Hematopoietic multipotent progenitor cell treated with erythropoietin and hydrocortisone succinate and interleukin-3 and kit ligand, for 6 days (in vitro differentiated cells): ENCODE measurements at places on chromosomes 12 and 14.

GRCh38 chr12:30046376-30046775 lies 262.6 kb upstream of the TMTC1 start:
- DNase-seq = no peak

GRCh38 chr14:50343434-50343833 lies 31.3 kb downstream of the DMAC2L start:
- DNase-seq = no peak

GRCh38 chr12:777550-778047 lies 25.2 kb downstream of the WNK1 start:
- peak; percentile 1 for DNase-seq

DNA sequence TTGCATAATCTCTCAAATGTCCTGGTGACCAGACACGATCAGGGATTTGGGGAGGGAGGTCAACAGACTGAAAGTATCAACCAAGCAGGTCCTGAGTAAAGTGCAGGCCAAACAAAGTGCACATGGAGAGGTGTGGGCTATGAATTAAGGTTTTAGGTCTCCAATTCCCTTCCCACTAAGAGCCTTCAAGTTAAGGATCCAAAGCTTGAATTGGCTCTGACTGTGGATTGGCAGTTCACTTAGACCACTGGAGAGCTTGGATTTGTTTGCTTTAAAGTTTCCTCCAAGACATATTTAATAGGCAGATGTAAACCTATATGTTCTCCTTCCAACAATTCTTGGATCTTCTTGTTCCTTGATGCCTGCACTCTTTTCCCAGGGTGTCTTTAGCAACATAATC lies 129.6 kb upstream of the IGF1 start:
- DNase-seq = no peak

- DNase-seq = no peak
Measured at GRCh38 chr14:35383569-35384454, 20.7 kb downstream of the NFKBIA start.

DNA sequence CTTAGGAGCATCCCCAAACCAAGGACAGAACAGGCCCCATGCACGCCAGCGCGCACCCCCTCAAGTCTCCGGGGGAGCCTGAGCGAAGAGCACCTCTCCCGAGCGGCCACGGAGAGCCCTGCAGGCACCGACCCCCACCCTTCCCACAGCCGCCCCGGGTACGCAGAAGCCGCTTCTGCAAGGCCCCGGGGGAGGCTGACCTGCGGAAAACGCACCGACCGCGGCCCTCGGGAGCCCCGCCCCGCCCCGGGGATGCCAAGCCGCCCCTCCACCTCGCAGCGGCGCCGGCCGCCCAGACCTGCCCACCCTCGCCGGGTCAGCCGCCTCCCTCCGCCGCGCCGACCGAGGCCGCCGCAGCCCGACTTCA lies 385 bp downstream of the CAPRIN2 start:
- DNase-seq = no peak

- no peak for DNase-seq
Measured at GRCh38 chr14:61300754-61301153, 19.6 kb upstream of the TMEM30B start.

GRCh38 chr14:99899578-99900178 lies 106.5 kb downstream of the EML1 start:
- DNase-seq = peak; percentile 49

- no peak for DNase-seq
Measured at GRCh38 chr12:27539191-27539631, 15.2 kb downstream of the PPFIBP1 start.

GRCh38 chr12:49548822-49549648 lies 10.2 kb downstream of the KCNH3 start:
- DNase-seq = peak; percentile 44

DNA sequence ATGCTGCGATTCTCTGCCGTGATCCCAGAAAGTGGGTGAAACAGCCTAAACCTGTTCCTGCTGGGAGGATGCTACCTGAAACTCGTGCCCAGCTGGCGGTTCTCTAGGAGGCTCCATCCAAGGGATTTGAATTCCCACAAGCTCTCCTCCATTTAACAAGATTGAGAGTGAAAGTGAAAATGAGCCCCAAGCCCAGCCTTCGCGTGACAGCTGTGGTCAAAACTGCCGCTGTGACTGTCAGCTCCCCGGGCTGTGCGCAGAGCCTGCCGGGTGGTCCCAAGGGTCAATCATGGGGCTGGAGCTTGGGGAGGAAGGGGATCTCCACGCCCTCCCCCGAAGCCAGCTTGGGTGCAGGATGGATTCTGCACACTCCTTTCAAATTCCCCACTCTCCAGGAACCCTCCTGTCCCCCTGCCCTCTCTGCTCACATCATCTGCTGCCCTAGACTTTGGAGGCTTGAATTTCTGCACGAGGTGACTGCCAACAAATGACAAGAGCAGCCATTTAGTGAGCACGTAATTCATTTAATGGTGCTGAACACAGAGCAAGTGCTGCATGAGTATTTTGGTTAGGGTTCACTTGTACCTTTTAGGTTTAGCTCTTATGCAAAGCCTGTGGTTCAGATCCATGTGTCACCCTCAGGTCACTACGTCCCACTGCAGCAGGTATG lies 5.3 kb downstream of the ASB2 start:
- no peak for DNase-seq

DNA sequence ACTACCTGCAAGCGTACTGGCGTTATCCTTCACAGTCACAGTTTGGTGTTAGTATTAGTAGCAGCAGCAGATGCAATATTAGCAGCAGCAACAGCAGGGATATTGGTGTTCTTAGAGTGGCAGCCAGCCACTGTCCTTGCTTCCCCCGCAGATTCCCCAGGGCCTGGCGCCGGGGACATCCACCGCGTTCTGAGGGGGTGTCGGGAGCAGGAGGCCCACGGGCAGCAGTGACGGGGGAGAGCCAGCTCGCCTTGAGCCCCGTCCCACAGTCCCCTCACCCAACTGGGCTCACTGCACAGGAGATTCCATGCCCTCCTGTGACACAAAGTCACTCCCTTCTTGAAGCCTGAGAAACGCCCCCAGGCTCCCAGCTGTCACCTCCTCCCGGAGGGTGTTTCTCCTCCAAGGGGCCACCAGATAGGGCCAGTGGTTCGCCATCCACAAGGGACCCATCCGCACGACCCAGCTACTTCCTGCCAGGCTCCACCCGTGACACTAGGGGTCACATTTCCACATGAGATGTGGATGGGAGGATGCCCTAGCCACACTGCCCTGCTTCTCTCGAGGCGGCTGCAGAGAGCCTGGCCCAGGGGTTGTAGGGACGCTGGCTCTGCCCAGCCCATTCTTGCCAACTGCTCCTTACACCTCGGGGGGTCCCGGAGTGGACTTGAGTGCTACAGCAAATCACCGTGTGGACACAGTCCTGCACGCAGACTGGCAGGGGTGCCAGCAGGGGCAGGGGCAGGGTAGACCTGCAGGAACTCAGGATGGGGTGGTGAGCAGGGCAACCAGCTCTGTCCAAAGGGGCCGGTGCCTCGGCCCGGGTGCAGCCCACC lies 123.1 kb downstream of the PIWIL1 start:
- DNase-seq = no peak

DNA sequence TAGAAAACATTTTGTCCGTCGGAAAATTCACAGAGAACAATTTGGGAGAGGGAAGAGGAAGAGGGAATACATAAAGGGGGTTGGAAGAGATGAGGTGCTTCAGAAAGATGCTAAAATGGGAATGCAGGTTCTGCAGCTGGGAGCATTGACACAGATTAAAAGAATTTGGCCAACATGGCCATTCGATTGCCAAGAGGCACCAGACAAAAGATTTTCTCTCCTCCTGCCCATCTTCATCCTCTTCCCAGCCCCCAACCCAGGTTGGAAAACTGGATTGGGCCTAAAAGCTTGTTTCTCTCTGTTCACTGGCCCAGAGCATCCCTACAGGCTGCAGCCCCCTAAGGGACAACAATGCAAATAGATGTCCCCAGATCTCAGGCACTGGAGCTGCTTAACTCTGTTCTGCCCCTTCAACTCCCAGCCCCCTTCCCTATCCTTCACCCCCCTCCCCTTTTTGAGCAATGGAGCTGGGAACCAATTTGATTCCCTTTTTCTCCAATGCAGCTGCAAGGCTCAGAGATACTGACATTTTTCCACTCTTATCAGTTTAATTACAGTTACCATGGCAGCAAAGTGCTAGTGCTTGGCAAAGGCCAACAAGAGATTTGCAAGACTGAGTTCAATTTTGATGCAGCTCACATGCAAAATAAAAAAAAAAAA lies 1.9 kb downstream of the LMO3 start:
- DNase-seq = no peak

DNA sequence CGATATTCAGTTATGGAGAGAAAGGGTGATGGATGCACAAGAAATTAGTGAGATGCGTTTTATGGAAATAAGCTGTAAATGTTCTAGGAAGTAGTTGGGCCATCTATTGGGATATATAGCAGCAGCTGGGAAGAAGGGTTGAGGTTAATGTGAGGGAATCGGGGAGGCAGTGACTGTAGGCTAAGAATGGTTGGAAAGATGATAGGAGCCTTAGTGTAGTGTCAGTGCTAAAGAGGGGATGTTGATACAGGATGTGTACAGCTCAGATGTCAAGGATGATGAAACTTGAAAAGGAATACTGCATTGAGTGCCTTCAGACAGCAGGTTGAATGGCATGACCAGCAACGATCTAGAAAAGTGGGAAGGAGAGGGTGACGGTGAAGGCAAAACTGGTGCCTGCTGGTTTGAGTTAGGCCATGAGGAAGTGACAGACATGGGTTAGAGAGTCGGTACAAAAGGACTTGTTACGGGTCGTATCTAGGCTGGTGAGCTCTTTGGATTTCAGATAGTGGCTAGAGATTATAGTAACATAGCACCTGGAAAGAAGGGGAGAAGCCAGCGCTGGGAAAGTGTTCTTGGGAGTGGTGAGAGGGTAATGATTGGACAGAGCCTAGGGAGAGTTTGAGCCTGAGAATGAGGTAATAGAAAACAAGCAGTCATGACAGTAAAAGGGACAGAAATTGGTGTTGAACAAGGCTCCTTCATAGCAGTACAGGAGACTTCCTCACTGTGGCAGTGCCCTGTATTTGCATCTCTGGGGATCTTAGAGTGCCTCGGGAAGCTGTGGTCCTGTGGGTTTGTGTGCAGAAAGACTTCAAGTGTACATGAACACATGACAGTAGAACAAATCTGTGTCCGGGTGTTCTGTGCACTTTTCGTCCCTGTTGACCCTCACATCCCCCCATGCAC lies 9.6 kb downstream of the MARS1 start:
- no peak for DNase-seq

DNA sequence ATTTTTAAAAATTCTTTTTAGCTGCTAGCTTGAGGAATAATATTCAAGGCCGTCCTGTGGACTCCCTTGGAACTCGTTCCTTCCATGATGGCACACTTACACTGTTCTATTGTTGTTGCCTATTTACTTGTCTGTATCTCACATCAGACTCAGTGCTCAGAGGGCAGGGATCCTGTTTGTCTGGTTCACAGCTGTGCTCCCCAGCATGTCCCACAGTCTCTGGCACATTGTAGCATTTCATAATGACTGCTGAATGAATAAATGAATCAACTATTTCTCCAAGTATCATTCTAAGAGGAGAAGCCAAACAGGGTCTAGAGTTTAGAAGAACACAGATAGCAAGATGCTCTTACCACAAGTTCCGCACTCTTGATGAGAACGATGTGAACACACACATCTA lies 48.0 kb downstream of the NTN4 start:
- DNase-seq = no peak

GRCh38 chr14:52485350-52485960 lies 66.8 kb downstream of the TXNDC16 start:
- no peak for DNase-seq

DNA sequence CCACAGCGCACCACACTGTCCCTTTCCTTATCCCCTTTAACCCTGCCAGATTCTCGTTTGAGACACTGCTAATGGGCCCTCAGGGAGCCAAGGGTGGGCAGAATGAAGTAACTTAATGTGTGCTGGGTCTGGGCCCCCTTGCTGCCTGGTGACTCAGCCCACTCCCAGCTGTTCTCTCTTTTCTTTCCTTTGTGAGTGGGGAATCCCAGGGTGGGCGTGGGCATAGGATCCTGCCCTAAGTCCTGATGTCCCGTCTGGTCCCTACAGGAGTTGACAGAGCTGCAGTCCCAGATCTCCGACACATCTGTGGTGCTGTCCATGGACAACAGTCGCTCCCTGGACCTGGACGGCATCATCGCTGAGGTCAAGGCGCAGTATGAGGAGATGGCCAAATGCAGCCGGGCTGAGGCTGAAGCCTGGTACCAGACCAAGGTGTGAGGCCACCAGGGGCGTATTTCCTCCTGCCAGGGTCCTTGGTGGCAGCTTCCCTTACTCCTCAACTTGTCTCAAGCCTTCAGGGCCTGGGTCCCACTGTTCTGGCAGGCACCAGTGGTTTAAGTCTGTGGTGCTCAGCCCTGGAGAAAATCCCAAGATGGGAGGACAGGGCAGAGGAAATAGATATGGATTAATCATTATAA lies 8.3 kb downstream of the KRT7 start:
- no peak for DNase-seq

DNA sequence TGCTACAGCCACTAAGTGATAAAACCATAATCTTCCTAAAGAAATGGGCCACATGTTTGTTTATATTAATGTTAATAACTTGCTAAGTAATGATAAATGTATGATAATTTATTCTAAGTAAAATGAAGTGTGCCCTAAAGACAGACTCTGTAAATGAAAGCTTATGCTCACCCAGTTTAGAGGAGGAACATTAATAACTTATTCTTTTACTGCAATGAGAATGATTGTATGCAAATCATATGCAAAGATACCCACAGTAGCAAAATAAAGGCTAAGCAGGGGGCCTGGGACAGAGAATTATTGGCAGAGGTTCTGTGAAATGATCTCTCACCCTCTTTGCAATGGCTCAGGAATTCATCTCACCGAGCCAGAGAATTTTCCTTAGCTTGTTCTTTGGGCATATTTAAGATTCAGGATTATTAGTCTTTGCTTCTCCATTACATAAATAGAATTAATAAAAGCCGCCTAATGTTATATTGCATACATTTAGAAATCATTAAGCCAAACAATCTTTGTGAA lies 75.9 kb downstream of the TMEM132D start:
- no peak for DNase-seq

DNA sequence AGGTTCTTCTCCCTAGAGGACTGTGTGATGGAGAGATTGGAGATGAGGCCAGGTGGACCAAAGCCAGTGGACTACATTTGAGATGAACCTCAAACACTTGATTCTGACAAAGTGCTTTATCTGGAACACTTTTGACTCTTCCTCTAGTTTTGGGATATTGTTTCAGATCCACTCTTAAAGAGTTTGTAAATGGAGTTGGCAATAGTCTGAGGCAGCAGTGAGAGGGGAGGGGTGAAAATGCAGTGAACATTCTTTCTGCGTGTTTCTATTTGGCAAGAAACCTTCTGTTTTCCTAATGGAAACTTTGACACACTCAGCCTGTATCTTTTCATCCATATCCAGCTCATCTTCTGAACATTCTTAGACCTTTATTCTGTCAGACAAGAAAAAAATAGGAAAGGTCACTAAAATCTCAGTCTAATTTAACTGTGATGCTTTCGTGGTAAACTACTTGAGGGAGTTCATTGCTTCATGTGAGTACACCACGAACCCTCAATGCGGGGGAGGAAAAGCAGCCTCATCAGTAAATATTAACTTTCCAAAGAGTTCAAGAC lies 57.4 kb upstream of the KCNJ8 start:
- DNase-seq = no peak

DNA sequence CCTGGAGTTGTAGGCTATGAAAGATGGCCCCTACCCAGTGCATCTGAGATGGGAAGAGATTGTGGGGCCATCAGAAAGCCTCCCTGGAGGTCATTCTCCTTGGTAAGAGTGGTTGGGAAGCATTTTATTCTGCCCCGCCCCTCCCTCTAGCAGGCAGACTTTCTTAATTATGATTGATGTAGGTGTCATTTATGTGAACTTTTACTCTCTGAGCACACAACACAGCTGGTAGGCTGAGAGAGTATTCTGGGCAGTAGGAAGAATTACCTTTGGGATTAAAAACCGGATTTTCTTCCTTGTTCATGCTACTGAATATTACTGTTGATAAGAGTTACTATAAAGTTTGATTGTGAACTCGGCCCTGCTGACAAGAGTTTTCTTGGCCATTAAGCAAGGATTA lies 266.8 kb downstream of the TTC6 start:
- no peak for DNase-seq
